Natural killer cell (primary cell): ENCODE measurements at places on chromosomes 12 and 14. TPM values are rescaled to one million over a fixed set of nuclear protein-coding genes. Genes with fewer than 3 reads are reported as not detected.

Gene TAS2R7
- total RNA-seq, result not detected

Gene GALNT16
- not detected for total RNA-seq

- H3K4me1 ChIP-seq, result no peaks in the 10 kb centered on the region
- H3K36me3 ChIP-seq, result no peaks in the 10 kb centered on the region
- H3K4me3 ChIP-seq, result no peak within 1 kb of the TSS
- no peak within 1 kb of the TSS for H3K27ac ChIP-seq
Observed at GRCh38 chr12:52776913-52777395, at the start of gene KRT76. TSS of gene KRT76 (minus strand) at chr12:52777345. CDS start at chr12:52777291, 54 bp downstream.

DNA sequence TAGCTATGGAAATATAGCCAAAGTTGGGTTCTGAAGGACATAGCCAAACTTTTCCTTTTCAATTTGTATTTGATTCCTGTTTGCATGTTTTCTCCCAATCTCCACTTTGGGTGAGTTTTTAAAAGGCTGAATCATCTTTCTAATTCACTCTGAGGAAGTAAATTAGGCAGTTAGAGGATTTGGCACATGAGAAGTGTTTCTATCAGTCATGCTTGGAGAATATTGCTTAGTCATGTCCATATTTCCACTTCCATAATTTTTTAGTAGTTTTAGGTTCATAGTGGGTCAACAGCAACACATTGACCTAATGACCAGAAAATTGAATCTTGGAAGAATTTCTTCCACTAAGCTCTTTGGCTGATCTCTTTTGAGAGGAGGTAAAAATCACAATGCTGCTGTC is 21.8 kb downstream of the IRAK3 start:
- no peaks in the 10 kb centered on the region for H3K36me3 ChIP-seq
- DNase-seq, result no peak
- no peak overlapping the region for H3K4me3 ChIP-seq
- no peaks in the 10 kb centered on the region for H3K27me3 ChIP-seq
- no peaks in the 10 kb centered on the region for H3K4me1 ChIP-seq

GRCh38 chr14:69268763-69269162 is 8.8 kb downstream of the GALNT16 start:
- no peaks in the 10 kb centered on the region for H3K36me3 ChIP-seq
- H3K4me3 ChIP-seq, result no peak overlapping the region
- H3K4me1 ChIP-seq, result no peaks in the 10 kb centered on the region
- no peak for DNase-seq
- H3K27ac ChIP-seq, result no peak overlapping the region
- H3K27me3 ChIP-seq, result peaks cover 2% of the 10 kb centered on the region

DNA sequence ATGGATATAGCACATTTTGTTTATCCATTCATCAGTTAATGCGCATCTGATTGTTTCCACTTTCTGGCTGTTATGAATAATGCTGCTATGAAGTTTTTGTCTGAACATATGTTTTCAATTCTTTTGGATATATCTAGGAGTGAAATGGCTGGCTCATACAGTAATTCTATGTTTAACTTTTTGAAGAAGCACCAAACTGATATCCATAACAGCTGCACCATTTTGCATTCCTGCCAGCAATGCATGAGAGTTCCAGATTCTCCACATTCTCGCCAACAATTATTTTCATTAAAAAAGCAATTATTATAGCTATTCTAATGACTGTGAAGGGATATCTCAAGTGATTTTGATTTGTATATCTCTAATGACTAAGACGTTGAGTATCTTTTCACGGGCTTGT is 89.9 kb upstream of the PPP4R3A start:
- no peak overlapping the region for H3K27ac ChIP-seq
- H3K4me3 ChIP-seq, result no peak overlapping the region
- no peaks in the 10 kb centered on the region for H3K36me3 ChIP-seq

- no peak overlapping the region for H3K27ac ChIP-seq
- DNase-seq, result no peak
- no peaks in the 10 kb centered on the region for H3K27me3 ChIP-seq
- peaks cover 39% of the 10 kb centered on the region for H3K36me3 ChIP-seq
- no peak overlapping the region for H3K4me3 ChIP-seq
Observed at GRCh38 chr12:55983232-55983842, 9.5 kb downstream of the RAB5B start.

DNA sequence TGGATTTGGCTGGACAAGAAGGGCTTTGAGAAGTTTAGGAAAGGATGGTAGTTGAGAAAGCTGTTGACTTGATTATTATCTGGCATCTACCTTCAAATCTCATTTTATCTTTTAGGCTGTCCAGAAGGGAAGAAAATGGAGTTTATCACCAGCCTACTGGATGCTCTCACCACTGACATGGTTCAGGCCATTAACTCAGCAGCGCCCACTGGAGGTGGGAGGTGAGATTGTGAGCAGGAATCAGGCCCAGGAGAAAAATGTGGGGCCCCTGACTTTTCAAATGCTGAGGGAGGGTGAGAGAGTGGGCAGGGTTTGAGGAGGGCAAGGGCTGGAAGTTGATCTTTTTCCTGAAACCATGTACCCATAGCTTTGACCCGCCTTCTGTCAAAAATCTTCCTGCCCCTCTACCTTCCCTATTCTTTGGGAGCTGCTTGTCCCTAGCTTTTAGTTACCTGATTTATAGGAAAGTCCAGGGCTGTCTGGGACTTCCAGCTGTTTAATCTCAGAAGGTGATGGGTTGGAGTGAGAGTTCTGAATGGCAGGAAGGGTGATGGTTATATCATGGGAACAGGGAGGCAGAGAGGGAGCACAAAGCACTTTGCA is 134.2 kb downstream of the SMOC1 start:
- no peak for DNase-seq
- no peak overlapping the region for H3K27ac ChIP-seq
- H3K4me1 ChIP-seq, result peaks cover 2% of the 10 kb centered on the region
- H3K36me3 ChIP-seq, result no peaks in the 10 kb centered on the region
- no peaks in the 10 kb centered on the region for H3K27me3 ChIP-seq
- no peak overlapping the region for H3K4me3 ChIP-seq
